Right ventricle myocardium superior (tissue), 1 donor: ENCODE measurements at places on chromosomes 2 and 18.

GRCh38 chr2:30769891-30770462, 37.3 kb downstream of the CAPN13 start:
- DNase-seq: no peak

GRCh38 chr2:19785447-19785846, 116.3 kb downstream of the TTC32 start:
- no peak for DNase-seq

DNA sequence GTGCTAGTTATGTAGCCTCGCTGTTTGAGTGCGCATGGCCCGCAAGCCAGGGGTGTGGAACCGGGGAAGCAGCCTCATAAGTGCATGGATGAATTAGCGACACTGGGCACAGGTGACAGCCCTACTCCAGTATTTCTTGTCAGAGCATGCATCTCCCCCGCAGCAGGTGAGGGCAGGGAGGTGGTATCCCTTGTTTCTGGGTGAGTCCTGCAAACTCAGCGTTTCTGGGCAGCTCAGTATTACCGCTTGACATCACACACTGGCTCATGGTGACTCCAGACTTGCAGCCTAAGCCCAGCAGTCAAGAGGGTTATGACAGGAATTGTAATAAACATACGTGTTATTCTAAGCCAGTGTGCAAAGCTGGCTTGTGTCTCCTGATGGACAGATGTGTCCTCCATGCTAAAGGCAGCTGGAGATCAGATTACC, 2.5 kb downstream of the CABLES1 start:
- DNase-seq: no peak

DNA sequence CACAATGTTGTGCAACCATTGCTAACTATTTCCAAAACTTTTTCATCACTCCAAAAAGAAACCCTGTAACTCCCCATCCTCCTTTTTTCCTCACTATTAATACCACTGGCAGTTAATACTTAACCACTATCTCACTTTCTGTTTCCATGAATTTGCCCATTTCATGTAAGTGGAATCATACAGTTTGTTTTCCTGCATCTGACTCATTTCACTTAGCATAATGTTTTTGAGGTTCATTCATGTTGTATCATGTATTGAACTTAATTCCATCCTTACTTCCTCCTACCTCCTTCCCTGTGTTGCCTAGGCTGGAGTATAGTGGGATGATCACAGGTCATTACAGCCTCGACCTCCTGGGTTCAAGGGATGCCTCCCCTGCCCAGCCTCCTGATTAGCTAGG, 68.3 kb downstream of the FAM117B start:
- DNase-seq: no peak

DNA sequence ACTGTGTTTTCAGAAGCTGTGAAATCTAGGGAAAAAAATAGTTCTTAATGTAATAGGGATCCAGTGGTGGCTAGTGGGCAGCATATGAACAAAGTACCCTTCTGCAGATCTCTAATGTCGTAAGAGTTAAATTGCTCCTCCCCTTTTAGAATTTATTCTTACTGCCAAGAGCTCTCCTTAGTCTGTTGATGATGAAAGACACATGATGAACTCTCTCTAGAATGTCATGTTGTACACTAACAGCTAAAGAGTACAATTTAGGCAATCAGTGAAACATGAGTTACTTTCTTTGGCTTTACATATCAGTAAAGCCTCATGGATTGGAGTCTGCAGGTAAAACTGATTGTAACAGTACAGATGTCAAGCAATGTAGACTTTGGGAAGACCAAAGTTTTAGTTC, 84.2 kb downstream of the SLC39A10 start:
- no peak for DNase-seq

DNA sequence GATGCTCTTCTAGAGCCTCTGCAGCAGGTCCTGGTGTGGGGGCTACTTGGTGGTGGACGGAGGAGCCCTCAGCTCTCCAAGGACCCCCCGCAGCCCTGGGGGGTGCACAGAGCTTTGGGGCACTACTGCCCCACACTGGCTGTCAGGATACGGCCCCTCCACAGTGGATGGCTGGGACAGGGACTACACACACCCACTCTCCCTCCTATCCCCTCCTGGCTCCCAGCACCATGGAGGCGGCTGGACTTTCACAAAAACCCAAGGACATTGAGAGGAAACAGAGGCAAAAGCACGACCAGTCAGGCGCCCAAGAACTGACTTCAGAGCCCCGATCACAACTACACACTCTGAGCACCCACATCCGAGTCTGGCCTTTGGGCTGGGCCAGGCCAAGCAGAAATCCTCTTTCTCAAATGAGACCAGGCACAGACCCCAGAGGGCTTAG, 12.6 kb downstream of the GPR35 start:
- no peak for DNase-seq

DNA sequence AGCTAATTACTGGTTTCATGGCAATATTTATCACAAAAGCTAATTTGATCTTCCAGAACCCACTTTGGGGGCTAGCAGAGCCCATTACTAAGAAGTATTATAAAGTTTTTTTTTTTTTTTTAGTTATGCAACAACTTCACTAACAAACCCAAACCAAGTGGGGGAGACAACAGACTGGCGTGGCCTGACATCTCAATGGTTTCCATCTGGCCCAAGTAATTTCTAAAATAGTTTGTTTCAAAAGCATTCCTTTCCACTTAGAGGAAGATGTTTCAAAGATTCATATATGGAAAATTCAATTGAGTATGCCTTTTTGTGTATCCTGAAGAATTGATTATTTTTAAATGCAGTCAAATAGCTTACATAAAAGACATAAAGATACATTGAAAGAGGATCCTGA, 367.1 kb downstream of the HRH4 start:
- no peak for DNase-seq

- no peak for DNase-seq
Measured at GRCh38 chr2:23460228-23460627, 75.2 kb downstream of the KLHL29 start.

GRCh38 chr2:80395251-80395650, 90.7 kb upstream of the LRRTM1 start:
- DNase-seq: no peak

- no peak for DNase-seq
Measured at GRCh38 chr2:223486751-223487150, 115.4 kb downstream of the SCG2 start.
